Bronchial epithelial cell (primary cell): ENCODE measurements at places on chromosomes 2 and 18.
A peak's percentile ranks its signal among the peaks of the same experiment; 100 is the strongest.

- DNase-seq: peak; percentile 37
These were observed 29.4 kb downstream of the FAM210A start for GRCh38 chr18:13696961-13697360.

DNA sequence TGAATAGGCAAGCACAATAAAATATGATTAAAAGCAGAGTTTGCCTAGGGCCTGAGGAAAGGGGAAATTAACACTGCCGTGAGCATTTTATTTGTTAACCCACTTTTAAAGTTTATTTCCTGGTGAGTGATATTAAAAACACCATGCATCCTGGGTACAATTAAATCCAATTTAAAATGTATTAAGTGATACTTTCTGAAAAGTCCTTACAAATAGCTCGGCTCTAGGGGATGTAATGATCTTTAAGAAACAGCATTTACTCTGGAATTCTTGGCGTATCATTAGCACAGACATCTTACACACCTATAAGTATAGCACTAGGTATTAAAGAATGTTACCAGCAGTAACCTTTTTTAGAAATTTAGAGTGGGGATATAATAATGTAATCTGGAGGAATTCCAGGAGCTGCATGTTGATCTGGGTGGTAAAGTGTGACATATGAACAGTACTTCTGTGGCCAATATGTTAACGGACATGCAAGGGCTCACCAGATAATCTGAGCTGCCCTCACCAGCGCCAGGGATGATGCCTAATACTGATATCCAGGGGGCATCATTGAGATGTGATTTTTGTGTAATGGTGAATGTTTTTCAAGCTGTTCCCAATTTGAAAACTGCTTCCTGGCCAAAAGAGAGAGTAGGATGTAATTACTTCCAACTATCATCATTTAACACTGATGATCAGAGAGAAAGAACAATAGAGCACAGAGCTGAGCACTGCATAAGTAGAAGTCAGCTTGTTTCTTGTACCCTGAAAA, 235.9 kb downstream of the DSEL start:
- no peak for DNase-seq

GRCh38 chr2:9768388-9768787, 74.9 kb upstream of the TAF1B start:
- DNase-seq: no peak

DNA sequence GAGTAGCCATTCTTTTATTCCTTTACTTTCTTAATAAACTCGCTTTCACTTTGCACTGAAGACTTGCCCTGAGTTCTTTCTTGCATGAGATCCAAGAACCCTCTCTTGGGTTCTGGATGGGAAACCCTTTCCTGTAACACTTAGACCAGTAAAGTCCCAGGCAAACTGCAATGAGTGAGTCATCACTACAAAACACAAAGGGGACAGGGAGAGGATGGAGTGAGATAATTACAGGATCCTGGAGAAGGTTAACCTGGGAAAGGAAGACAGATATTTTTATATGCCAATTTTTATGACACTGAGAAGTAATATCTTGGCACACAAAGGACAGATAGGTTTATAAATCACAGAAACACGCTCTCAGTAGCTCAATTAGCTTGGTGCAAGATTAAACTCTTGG, 48.7 kb downstream of the EHD3 start:
- peak; percentile 30 for DNase-seq

DNA sequence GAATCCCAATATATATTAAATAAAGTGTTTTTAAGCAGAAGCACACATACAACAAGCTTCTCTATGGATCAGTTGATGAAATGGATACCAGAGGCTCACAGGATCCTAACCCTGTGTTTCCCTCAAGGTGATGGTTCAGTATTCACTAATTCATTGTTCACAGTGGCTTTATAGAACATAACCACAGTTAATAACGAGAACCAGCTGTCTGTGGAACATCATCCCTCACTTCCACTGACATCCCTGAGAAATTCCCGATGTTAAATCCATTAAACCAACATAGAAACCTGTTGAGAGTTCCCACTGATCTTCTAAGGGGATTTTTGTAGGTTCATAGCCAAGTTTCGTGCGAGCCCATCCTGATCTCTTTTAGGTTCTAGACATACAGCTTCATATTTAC, 29.0 kb downstream of the CCDC195 start:
- DNase-seq: no peak
